Activated CD8-positive, alpha-beta memory T cell treated with anti-CD3 and anti-CD28 coated beads for 48 hours (primary cell): ENCODE measurements at places on chromosomes 16 and 17.

GRCh38 chr16:84463221-84463620 is 41.2 kb downstream of the MEAK7 start:
- no peak for DNase-seq

GRCh38 chr17:59370593-59371299 is 39.3 kb downstream of the YPEL2 start:
- no peak for DNase-seq

DNA sequence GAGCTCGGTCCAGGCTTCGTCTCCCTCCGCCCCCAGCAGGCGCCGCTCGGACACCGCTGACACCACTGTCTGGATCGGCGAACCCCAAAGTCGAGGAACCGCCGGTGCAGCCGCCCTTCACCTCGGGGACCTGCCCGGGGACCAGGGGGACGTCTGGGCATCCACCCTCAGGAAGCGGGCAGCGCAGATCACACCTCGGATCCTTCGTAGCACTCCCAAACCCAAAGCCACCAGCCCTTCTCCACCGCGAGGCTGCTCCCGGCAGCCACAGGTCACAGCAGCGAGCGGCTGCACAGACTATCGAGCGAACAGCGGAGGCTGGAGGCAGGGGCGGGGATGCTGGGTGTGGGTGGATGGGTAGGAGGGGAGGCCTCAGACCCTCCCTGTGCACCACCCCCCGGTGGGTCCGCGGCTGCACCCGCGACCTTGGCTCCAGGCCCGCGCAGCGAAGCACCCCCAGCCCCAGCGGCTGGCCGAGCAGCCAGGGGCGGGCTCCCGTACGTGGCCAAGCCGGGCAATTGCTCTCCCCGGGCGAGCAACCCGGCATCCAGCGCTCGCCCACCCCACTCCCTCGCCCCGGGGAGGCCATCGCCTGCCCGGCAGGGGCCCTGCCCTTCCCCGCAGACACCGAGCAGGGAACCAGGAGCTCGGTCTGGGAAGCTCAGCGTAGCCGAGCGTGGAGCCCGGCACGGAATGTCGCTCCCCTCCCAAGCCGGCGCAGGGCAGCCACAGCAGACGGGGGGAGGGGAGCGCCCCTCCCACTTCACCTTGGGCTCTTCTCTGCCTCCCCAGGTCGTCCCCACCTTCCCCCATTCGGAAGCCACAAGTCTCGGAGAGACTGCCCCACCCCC is 1.0 kb downstream of the SDK2 start:
- no peak for DNase-seq

DNA sequence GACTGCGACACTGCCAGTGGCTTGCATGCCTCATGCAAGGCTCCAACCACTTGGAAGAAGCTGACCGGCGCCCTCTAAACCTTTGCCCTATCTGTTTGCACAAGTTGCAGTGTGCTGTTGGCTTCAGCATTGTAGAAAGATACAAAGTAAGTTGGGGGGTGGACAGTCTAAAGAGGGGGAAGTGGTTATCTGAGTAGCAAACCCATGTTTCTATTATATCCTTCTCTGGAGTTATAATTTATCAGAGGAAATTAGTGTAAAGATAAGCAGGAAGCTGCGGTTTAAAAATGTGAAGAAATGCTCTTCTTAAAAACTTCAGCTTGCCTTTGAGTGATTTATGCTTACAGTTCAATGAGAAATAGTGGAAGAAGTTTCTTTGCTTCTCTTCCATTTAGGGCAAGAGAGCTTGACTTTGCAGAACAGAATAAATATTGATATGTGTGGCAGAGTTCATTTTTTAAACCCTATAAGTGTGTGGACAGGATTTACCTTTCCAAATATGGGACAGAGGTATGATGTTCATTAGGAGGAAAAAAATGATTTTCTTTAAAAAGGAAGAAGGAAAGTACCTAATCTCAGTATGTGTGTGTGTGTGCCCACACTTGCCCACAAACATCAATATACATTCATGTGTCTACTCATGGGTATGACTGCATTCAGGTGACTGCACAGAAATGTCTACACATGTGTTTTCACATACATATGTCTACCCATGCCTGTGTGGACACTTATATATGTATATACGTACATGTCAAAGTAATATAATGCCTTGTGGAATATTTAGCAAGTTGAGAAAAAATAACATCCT is 8.1 kb downstream of the AMZ2 start:
- DNase-seq, result no peak

- DNase-seq, result no peak
Measured at GRCh38 chr17:50381920-50382319, 8.9 kb downstream of the EME1 start.

DNA sequence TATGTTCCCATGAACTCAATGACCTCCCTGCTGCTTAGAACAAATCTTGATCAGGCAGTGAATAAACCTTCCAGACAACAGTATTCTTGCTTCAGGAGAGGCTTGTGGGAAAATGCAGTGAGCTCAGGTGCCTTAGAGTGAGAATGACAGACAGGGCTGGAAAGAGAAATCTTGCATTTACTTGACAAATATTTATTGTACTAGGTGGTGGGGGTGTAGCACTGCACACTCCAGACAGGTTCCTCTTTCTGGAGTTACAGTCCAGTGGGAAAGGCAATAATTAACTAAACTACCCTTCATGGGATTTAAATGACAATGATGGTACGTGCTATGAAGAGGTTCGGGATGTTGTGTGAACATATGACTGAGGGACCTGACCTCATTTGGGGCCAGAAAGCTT is 182.9 kb downstream of the SHISA9 start:
- no peak for DNase-seq

- DNase-seq, result no peak
Measured at GRCh38 chr17:49941427-49941826, 27.6 kb upstream of the DLX4 start.

- DNase-seq, result no peak
Measured at GRCh38 chr16:1438229-1439057, 5.9 kb downstream of the CCDC154 start.

DNA sequence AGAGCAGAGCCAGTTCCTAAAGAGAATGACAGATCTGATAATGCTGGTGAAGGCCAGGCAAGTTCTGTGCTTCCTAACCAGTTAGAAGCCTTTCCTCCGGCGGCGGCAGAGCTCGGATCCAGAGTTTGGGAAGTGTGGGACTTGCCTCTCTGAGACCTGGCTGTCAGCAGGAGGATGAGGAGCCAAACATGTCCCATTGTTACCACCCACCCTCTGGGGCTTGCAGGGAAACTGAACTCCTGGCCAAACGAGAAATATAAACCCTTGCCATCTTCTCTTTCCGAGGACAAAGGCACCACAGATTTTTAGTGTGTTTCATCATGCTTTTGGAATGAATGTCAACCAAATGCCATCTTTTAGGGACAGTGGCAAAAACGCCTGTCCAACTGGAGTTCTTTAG is 80.2 kb upstream of the SMURF2 start:
- no peak for DNase-seq

DNA sequence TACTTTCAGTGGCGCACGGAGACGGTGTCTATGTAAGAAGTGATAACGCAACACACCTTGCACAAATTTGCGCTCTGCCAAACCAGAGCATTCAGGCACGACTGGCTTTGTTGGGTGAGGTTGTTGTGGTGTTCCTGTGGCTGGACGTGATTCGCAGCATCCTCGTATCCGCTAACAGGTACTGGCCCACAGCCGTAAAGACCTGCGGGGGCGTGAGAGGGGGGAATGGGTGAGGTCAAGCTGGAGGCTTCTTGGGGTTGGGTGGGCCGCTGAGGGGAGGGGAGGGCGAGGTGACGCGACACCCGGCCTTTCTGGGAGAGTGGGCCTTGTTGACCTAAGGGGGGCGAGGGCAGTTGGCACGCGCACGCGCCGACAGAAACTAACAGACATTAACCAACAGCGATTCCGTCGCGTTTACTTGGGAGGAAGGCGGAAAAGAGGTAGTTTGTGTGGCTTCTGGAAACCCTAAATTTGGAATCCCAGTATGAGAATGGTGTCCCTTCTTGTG is 510.9 kb downstream of the KCNJ18 start:
- no peak for DNase-seq

GRCh38 chr17:68103148-68103547 is 67.6 kb downstream of the KPNA2 start:
- no peak for DNase-seq

- DNase-seq, result no peak
Measured at GRCh38 chr16:31344712-31345111, 10.3 kb upstream of the ITGAX start.

- DNase-seq, result no peak
Measured at GRCh38 chr16:56262148-56262547, 70.9 kb downstream of the GNAO1 start.
